GM12878 (cell line): ENCODE measurements at places on chromosomes 2 and 18. TPM values are rescaled to one million over a fixed set of nuclear protein-coding genes. Genes with fewer than 3 reads are reported as not detected.

DNA sequence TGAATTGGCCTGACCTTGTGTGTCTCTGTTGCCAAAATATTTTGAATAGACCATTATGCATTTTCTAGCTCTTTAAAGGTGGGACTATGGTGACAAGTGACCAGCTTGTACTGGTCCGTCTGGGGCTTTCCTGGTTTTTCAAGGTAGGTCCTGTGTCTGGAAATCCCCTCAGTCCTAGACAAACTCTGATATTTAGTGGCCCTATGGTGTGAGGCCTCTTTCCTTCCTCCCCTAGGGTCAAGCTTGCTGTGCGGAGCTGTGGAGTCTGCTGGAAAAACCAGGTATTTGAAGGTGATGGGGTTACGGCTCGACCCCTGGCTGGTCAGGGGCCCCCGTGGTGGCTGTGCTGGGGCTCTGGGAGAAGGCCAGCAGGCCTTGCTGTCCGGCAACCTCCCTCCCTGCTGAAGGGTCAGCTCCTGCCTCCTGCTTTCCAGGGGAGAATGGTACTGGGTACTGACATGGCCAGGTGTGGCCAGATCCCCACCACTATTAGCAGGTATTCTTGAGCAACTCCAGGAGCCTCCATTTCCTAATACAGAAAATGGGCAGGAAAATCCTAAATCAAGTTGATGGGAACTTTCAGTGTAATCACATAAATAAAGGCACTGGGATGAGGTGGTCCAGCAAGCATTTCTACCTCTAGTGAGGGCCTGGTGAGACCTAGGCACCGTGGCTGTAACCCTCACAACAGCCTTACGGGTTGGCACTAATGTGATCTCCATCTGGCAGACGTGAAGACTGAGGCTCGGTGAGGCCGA, 86.2 kb upstream of the HS6ST1 start:
- DNase-seq, result no peak

DNA sequence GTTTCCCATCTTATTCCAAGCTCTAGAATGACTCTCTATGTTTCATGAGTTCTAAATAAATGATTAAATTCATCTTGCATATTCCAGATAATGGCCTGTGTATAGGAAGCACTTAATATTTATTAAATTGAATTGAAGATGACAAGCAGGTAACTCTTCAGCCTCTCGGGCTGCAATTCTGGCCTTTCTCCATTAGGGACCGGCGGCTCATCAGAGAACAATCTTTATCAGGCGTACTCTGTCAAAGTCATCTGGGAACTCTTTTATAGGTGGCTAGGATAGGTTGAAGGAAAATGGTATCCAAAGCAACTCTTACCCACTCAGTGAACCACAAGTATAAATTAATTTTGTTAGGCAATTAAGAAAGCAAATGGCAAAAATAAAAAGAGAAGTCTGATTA, 308.5 kb downstream of the NOL4 start:
- DNase-seq, result no peak

- no peak for DNase-seq
Measured at GRCh38 chr2:40123326-40123725, 328.6 kb downstream of the SLC8A1 start.

GRCh38 chr18:49456794-49457193, 3.7 kb downstream of the DYM start:
- no peak for DNase-seq

DNA sequence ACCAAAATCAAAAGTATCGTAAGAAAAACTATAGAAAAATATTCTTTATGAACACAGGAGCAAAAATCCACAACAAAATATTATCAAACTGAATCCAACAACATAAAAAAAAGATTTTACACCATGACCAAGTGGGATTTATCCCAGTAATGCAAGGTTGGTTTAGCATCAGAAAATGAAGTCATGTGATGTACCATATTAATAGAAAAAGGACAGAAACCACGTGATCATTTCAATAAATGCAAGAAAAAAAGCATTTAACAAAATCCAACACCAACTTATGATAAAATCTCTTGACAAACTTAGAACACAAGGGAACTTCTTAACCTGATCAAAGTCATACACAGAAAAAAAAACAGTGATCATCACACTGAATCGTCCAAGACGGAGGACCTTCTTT, 105.3 kb downstream of the NFATC1 start:
- DNase-seq, result no peak

DNA sequence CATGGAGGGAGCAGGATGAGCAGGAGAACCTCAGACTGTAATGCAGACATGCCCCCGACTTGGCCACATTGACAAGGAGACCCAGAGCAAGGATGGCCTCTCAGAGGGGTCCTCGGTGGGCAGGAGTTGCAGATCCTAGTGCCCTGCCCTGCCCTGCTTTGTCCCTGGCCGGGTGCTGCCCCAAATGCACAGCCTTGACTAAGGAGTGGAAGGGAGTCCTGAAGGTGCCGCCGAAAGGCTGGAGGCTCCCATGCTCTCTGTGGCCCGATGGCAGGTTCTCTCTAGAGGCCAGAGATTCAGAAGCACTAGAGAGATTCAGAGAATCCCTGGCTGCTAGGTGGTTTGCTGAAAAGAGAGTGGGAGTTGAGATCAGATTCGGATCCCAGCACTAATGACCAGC, 64.4 kb downstream of the MARCO start:
- DNase-seq, result no peak

DNA sequence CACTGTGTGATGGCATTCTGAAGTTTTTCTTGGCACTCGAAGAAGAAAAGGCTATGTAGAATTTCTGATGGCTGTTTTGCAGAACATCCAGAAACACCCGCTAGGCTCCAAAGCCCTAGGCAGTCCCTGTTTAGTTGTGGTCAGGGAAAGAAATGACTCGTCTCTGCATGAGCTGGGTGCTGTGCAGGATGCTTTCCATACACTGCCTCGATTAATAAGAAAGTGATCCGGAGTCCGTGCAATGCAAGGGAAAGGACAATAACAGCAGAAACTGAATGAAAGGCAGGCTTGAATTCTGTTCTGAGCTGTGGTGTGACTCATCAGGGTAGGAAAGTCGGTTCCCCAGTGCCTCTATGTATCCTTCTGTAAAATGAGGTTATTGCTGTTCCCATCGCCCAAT, 18.7 kb downstream of the MAPRE3 start:
- no peak for DNase-seq

- DNase-seq, result no peak
Measured at GRCh38 chr2:106187273-106187891, 6.7 kb downstream of the UXS1 start.

The SDC1 gene
- 31.0 and 33.1 TPM in 2 replicates for total RNA-seq

The SERPINB11 gene
- not detected in 2 replicates for total RNA-seq

The SGO2 gene
- total RNA-seq, result 21.7 and 22.3 TPM in 2 replicates

The AOX1 gene
- total RNA-seq, result 0.56 and 0.80 TPM in 2 replicates

The NIFK gene
- 91.1 and 92.9 TPM in 2 replicates for total RNA-seq
